CD4-positive, alpha-beta T cell (primary cell): ENCODE measurements at places on chromosomes 6 and 20.

DNA sequence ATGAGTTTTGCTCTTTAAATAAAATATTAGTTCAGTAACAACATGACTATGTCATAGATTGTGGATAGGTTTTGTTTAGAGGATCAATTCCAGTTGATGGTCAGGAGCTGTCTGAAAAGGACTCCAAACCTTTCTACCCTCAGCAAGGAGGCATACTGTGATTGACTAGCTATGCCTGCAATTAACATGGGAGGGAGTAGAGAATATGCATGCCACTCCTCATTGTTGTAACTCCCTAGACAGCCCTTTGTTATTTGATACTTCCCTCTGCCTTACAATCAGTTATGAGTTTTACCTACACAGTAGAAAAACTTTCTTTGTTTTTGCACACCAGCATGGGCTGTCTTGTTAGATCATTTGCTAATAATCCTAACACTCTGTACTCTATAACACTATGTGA, 1418.5 kb downstream of the KHDRBS2 start:
- DNase-seq: no peak

DNA sequence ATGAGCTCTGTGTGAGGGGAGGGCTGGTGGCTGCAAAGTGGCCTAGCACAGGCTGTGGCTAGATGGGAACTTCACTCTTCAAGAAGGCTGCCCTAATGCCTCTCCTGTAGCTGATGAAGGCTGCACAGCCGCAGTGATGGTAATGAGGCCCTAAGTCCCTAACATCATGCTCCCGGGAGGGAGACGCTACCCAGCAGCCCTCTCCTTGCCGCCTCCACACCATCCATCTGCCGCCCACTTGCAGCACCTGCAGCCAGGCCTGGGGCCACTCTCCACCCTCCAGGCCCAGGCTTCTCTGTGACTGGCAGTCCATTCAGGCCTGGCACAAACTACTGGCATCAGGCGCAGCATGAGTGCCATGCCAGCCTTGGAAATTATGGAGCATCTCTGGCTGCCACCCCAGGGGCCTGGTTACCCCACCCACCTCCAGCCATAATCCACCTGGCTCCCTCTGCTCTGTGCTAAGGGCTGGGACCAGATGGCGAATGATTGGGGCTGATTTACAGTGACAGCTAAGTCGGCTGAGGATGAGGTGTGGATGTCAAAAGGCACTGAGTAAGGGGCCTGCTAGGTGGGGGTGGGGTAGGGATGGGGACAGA, 284.2 kb downstream of the LRFN2 start:
- DNase-seq: no peak

- DNase-seq: no peak
These were observed 17.2 kb upstream of the TPD52L1 start for GRCh38 chr6:125136378-125136777.

DNA sequence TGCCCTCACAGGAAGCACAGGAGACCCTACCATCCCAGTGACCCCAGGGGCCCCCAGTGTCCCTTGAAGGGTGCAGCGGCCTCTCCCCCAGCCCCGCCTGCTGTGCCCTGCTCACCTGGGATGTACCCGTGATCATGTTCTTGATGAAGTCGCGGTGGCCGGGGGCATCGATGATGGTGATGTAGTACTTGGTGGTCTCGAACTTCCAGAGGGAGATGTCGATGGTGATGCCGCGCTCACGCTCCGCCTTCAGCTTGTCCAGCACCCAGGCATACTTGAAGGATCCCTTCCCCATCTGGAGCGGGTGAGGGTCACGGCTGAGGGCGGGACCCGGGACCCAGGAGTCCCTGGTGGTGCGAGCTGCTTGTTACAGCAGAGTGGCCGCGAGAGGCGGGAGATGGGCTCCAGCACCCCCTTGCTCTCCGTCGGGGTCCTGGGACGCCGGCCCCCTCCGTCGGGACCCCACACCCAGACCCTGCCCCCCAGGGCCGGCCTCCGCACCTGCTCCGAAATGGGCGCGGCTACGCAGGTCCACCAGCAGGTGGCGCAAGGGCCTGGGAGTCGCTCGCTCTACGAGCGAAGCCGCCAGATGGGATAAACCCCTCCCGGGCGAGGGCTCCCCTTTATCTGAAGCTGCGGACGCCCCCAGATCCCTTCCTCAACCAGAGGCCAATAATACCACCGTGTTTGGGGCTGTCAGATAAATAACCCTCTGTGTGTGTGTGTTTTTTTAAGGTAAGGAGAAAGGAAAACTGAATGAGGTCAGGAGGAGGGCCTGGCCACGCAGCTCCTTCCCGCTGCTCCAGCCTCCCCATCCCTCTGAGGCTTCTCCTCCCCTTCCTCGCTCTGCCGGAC, 2.9 kb downstream of the EEF1A2 start:
- DNase-seq: peak; percentile 88

DNA sequence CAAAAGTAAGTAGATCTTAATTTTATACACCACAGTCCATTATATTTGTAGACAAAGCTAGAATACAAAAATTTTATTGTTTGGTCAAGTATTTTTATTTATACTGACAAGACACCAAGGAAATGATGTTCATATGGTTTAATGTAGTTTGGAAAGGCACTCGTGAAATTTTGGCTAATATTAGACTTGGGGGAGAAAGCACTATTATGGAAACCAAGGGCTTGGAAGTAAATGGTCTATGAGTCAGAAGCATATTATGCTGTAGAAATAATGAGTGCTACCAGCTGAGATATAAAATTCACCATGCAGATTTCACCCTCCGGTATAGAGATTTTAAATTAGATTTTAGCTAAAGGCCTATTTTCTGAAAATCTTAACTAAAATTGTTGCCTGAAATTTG, 233.6 kb downstream of the KCNQ5 start:
- DNase-seq: no peak

GRCh38 chr6:125095580-125096301, 57.8 kb upstream of the TPD52L1 start:
- DNase-seq: no peak

GRCh38 chr20:32674362-32674789, 635 bp upstream of the C20orf203 start:
- DNase-seq: peak; percentile 59

DNA sequence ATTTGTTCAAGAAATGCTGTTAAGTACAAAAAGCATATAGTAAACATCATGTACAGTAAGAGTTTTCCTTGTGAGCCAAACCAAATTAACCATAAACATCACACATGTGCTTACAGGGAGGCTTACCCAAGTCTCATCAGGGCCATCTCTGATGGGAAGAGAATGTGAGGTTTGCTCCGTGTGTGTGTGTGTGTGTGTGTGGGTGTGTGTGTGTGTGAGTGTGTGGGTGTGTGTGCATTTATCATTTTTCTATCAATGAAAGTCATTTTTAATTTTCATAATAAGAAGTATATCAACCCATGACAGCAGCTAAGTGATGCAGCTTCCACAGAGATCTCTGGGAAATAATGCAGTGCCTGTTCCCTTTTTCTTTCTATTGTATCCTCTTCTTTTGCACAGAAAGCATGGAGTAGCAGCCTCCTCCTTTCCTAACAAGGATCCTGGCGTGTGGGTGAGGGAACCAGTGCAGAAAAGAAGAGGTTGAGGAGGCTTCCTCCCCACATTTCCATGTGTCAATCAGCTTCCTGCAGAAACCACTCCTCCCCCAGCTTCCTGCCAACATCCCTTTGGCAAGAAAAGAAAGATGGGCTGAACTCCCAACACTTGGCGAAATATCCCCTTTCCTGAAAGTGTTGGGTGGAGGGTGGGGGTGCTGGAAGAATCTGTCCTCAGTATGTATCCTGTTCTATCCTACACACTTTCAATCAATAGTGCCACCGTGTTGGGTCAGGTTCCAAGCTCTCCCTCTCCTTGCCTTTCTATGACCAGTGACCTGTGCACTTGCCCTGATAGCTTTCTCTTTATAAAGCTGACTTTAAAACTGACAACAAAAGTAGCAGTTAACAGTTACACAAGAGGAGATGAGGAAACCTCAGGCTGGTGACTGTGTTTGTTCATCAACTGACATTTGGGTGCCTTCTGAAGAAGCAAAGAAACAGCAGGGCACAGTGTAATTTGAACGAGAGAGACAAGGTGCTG, 251.8 kb upstream of the CITED2 start:
- no peak for DNase-seq

- no peak for DNase-seq
These were observed 47.6 kb upstream of the MYL9 start for GRCh38 chr20:36493801-36494114.

DNA sequence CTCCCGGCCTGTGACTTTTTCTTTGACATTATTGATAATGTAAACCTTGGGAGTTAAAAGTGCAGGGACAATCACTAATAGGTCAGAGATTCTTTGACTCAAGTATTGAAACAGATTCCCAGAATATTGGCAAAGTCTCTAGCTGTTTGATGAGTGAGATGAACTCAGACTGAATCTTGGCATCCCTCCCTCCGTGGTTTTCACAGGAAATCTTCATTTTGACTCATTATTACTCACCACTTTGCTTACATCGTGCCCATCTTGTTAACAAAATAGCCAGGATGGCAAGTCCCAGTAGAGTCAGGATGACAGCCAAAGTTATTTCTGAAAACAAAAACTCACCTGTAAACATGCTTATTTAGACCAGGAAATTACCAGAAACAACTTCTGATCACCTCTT, 2.0 kb downstream of the TSBP1 start:
- DNase-seq: no peak

GRCh38 chr6:42038811-42039408, 11.4 kb upstream of the TAF8 start:
- DNase-seq: no peak

DNA sequence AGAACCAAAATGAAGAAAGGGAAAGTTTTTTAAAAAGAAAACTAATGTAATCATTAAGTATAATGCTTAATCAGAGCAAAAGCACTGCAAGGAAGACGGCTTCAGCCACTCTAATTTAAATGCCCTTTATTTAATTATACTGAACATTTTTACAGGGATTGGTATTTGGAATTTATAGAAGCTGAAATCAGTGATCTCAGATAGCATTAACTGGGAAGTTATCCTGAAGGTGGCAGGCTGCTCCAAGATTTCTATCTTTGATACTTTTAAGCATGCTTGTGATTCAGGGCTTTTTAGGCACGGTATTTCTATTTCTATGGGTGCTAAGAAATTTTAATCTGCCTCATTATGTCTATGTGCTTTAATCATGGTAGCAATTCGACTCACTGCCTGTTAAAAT, 1.3 kb upstream of the NDUFAF4 start:
- no peak for DNase-seq

- DNase-seq: no peak
These were observed 15.8 kb downstream of the NPEPL1 start for GRCh38 chr20:58708246-58708931.

DNA sequence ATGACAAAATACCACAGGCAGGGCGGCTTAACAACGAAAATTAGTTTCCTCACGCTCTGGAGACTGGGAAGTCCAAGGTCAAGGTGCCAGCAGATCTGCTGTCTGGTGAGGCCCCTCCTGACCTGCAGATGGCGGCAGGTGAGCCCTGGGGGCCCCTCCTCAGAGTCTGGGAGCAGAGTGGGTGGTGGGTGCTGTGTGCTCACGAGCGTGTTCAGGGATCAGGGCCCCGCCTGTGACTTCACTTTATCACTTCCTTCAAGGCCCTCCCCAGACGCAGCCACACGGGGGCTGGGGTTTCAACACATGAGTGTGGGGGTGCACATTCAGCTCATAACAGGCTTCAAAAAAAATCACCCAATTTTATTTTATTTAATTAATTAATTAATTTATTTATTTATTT, 39.3 kb downstream of the SLC2A4RG start:
- DNase-seq: no peak

GRCh38 chr6:114718716-114719270, 376.0 kb upstream of the HS3ST5 start:
- DNase-seq: no peak

DNA sequence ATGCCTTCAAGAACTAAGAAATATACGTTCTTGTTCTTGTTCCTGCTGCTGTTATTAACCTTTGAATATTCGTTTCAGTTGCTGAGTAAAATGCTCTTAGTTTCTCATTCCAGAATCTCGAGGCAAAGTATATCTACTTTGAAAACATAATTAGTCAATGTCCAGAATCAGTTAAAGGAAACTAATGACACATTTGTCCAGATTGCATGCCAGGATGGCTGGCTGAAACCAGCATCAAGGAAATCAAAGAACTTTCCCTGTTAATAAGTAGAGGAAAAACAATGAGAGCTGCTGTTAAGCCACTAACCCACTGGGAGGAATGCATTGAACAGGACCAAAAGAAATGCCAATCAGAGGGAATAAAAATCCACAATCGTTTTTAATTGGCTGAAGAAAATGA, 196.9 kb downstream of the ALDH8A1 start:
- DNase-seq: no peak

- no peak for DNase-seq
These were observed 89.9 kb upstream of the ECI2 start for GRCh38 chr6:4225161-4225872.

- DNase-seq: no peak
These were observed 129.8 kb downstream of the PREX1 start for GRCh38 chr20:48697845-48698491.

DNA sequence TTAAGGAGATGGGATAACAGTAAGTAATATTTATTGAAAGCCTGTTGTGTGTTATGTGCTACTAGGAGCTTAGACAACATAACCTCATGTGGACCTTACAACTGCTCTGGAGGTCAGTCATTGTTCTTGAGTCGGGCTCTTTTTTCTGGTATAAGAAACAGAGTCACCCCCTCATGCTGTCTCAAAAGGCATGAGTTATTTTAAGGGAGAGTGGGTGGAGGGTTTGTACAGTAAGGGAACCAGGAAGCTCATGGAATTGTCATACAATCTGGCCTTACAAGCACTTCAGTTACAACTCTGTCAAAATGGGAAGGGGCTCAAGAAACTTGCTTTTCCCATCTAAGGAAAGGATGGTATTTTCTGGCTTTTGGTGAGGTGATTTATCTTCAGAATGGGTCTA, 16.5 kb upstream of the DSE start:
- DNase-seq: no peak

GRCh38 chr20:11978496-11978895, 60.8 kb downstream of the BTBD3 start:
- DNase-seq: no peak

GRCh38 chr6:22113026-22113766, 183.6 kb downstream of the PRL start:
- DNase-seq: no peak

DNA sequence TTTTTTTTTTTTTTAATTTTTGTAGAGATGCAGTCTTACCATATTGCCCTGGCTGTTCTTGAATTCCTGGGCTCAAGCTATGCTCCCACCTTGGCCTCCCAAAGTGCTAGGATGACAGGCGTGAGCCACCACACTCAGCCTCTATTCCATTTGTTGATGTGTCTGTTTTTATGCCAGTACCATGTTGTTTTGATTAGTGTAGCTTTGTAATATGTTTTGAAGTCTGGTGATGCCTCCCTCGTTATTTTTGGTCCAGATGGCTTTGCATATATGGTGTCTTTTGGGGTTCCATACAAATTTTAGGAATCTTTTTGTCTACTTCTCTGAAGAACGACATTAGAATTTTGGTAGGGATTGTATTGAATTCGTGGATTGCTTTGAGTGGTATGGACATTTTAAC, 193.2 kb downstream of the ADGB start:
- DNase-seq: no peak

DNA sequence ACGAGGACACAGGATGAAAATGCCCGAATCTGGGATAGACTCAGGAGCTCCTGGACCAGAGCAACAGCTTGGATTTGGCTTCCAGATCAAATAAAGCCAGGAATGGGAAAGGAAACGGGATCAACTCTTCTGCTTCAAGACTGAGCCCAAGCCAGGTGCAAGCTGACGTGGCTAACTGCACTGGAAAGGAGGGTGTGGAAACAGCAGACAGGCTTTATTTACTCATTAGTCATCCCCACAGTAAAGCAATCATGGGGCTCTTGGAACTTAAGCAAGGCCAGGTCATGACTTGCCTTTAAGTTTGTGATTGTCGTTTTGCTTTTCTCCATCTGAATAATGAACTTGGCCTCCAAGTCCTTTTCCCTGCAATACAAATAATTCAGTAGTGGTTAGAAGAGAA, 45.2 kb downstream of the KIF16B start:
- no peak for DNase-seq
